ENCODE measurements at places on chromosomes 6 and 20. TPM values are rescaled to one million over a fixed set of nuclear protein-coding genes. Genes with fewer than 3 reads are reported as not detected.

The SLC22A3 gene
- polyA plus RNA-seq, result not detected

The KIAA0408 gene
- 109 TPM for polyA plus RNA-seq

The ENPP5 gene
- 1.2 TPM for polyA plus RNA-seq

The MATN4 gene
- polyA plus RNA-seq, result not detected

The CNR1 gene
- polyA plus RNA-seq, result 512 TPM

The TBC1D32 gene
- 33.2 TPM for polyA plus RNA-seq

The SDC4 gene
- not detected for polyA plus RNA-seq

The TGM3 gene
- polyA plus RNA-seq, result 0.10 TPM

The TMEM74B gene
- polyA plus RNA-seq, result 155 TPM

The C6orf141 gene
- not detected for polyA plus RNA-seq

The EDN1 gene
- 2.7 TPM for polyA plus RNA-seq

The ARMC2 gene
- polyA plus RNA-seq, result 18.6 TPM

The MYCT1 gene
- polyA plus RNA-seq, result not detected

The MACROD2 gene
- 23.2 TPM for polyA plus RNA-seq

The GINS1 gene
- 4.5 TPM for polyA plus RNA-seq

The FRMD1 gene
- polyA plus RNA-seq, result not detected

The DDO gene
- polyA plus RNA-seq, result not detected

All from neural cell (in vitro differentiated cells).